A549 (cell line): ENCODE measurements at places on chromosomes 2 and 18.
A peak's percentile ranks its signal among the peaks of the same experiment; 100 is the strongest.

DNA sequence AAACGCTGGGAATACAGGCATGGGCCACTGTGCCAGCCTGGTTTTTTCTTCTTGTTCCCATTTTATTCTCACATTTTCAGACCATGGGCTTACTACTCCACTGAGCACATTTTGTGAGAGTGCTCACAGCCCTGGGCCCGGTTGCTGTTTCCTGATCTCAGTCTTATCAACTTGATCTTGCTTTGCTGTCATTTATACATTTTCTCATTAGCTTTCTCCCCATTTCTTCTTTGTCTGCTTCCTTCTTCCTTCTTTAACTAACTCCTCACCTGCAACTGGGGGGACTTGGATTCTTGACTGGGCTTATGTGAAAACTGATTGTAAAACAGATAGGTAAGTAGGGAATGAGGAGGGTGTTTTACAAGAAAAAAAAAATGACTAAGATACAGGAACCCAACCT lies 117.3 kb downstream of the PLB1 start:
- no peak for DNase-seq

- DNase-seq, result no peak
Observed at GRCh38 chr2:100042562-100042961, 99.8 kb downstream of the AFF3 start.

- DNase-seq, result no peak
Observed at GRCh38 chr2:71564361-71564760, 111.0 kb downstream of the DYSF start.

DNA sequence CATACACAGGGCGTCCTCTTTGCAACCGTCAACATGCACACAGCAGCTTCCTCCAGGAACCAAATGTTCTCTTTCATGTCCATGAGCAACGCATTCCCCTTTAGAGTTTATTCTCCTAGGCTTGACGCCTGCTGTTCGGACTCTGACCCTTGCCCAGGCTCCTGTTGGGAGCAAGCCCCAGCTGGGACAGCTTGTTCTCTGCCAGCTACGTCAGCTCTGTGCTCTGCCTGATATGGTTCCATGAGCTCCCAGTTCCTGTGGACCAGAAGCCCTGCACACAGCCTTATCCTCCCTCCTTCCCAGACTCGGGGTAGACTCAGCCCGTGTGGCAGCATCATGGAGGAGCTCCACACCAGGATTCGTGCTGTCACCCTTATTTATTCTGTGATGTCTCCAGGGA lies 253.1 kb upstream of the PXDN start:
- no peak for DNase-seq

GRCh38 chr2:135485441-135485840 lies 45.6 kb downstream of the ZRANB3 start:
- DNase-seq, result no peak

DNA sequence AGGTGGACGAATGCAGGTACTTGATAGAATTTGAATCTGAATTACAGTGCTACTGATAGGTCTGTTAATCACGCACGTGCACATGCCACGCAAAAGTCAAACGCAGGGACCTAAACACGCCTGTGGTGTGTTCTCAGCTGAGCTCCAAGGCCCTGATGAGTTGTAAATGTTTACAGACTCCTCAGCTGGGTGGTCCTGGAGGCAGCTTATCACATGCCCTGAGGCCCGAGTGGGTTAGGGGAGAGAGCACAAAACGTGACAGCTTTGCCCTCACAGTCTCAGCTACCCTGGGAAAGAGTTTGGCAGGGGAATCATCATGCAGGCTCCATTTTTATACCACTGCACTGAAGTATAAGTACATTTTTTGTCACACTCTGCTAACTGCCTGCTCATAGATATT lies 68.3 kb upstream of the FAM110C start:
- DNase-seq, result no peak

DNA sequence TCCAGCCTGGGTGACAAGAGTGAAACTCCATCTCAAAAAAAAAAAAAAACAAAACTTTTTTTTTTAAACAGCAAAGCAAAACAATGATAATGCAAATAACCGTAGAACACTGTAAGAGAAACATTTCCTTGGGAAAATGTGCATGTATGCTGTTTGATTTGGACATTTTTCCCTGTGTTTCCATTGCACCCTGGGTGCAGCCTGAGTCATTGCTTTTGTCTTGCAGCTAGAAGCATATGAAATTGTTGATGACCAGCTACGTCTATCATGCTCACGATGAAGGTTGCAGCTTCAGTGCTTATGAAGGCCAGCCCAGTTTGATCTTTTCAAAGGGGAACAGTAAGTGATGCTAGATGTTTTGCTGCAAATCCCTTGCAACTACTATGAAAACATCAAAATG lies 41.5 kb downstream of the MOGAT1 start:
- no peak for DNase-seq

DNA sequence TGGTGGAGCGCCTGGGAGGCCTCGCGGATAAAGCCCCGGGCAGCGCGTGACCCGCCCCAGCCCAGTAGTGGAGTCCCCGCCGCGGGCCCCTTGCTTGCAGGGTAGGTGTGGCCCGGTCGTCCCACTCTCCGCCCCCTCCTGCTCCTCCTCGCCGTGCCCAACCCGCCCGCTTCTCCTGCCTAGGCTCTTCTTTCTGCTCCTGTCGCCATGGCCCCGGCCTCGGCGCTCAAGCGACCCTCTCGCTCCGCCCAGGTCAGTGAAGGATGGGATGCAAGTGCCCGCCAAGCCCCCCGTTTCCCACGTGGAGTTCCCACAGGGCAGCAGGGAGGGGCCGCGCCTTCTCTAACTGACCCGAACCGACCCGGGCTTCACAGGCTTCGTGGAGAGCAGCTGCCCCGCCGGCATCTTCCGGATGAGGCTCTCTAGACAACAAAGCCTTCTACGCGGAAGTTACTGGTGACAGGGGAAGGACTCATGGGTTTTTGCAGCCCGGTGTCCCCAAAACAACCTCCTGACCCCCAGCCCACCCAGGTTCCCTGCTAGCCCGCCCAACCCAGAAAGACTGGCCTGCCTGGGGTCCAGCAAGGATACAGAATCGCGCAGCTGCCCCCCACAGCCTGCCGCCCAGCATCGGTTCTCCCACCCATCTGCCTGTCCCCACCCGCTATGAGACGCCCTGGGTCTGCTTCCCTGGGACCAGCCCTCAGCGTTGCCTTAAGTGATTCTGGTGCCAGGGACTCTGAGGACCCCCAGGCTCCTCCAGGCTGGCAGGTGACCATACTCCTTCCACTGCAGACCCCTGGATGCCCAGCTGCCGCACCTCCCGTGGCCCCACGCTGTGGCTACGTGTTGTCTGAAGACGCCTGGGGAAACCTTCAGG lies 32.8 kb downstream of the TTC32 start:
- no peak for DNase-seq

GRCh38 chr2:156511122-156511521 lies 74.9 kb downstream of the GPD2 start:
- DNase-seq, result no peak

- no peak for DNase-seq
Observed at GRCh38 chr2:165161510-165161909, 42.3 kb downstream of the SCN3A start.

DNA sequence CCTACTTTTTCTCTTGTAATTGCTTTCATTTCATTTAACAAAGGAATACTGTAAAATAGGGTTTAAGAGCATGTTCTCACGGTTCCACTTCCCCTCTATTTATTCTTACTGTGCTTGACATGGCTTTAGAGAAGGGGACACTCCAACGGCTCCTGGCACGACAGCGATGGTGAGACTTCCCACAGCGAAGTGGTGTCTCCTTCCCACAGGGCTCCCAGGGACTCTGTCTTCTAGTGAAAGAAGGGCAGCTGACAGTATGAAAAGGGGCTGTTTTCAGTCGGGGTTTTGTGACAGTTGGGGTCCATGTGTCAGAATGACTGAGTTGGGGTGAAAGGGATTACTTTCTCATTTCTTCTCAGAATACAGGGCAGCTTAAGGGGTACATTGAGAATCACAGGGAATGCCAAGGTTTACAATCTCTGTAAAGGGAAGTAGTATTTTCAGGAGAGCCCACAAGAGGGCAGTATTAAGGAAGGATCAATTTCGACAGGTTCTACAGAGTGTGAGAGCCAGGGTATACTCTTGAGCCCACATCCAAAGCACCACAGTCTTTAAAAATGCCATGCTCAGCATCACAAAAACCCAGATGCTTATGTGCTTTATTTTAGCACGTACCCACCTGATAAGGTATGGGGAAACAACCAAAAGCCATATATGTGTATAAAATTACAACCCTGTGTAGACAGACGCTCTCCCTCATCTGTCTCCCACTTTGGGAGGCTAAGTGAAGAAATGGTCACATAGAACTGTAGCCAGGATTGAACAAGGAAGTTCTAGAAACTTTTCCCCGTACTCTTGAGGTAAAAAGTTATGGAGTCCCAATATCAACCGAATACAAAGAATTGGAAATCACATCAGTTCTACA lies 31.3 kb upstream of the RAPGEF4 start:
- DNase-seq, result peak; percentile 38

GRCh38 chr2:238967031-238967977 lies 119.4 kb downstream of the TWIST2 start:
- DNase-seq, result no peak

DNA sequence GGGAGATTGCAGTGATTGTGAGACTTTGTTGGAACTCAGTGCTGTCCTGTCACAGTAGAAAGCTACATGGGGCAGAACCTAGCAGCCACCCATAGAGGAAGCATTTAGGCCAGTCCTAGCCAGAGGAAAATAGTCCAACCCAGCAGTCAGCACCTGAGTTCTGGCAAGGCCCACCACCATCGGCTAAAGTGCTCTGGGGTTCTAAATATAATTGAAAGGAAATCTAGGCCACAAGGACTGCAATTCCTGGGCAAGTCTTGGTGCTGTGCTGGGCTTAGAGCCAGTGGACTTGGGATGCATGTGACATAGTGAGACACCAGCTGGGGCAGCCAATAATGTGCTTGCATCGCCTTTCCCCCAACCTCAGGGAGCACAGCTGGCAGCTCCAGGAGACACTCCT lies 28.9 kb upstream of the ACTR2 start:
- no peak for DNase-seq

- DNase-seq, result no peak
Observed at GRCh38 chr2:166932032-166932431, 43.8 kb downstream of the XIRP2 start.

- no peak for DNase-seq
Observed at GRCh38 chr2:240994171-240994896, 4.1 kb upstream of the SNED1 start.

GRCh38 chr18:75897386-75897785 lies 469.9 kb upstream of the SMIM21 start:
- no peak for DNase-seq

DNA sequence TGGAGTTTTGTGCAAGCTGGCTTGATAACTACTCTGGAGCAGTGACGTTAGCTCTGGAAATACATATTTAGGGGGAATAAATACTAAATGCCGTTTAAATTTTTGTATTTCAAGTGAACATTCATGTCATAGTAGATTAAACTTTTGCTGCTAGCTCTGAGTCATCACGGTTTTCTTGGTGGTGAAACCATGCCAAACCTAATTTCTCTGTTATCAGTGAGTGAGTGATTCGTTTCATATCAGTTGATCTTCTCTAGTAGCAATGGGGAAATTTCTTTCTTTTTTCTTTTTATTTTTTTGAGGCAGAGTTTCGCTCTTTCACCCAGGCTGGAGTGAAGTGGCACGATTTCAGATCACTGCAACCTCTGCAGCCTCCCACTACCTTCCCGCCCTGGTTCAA lies 211.1 kb downstream of the PTPRM start:
- no peak for DNase-seq
